Ovary (tissue), 10 donors: ENCODE measurements at places on chromosomes 13 and 19. TPM values are rescaled to one million over a fixed set of nuclear protein-coding genes. Genes with fewer than 3 reads are reported as not detected.

GRCh38 chr13:61664801-61665705 lies 249.4 kb upstream of the PCDH20 start:
- no peak for DNase-seq

DNA sequence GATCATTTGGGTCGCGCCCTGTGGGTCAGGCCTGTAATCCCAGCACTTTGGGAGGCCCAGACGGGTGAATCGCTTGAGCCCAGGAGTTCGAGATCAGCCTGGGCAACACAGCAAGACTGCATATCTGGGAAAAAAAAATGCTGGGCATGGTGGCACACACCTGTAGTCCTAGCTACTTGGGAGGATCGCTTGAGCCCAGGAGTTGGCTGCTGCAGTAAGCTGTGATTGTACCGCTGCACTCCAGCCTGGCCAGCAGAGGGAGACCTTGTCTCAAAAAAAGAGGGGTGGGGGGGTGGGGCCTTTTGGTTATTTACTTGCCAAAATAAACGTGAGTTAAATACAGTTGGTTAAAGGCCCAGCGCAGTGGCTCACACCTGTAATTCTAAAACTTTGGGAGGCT lies 9.8 kb upstream of the ZNF544 start:
- DNase-seq, result no peak

- no peak for DNase-seq
These were observed 30.7 kb downstream of the PBX4 start for GRCh38 chr19:19587771-19588170.

- no peak for DNase-seq
These were observed 25.3 kb downstream of the PEPD start for GRCh38 chr19:33496038-33496895.

- DNase-seq, result no peak
These were observed 2590.1 kb downstream of the PCDH9 start for GRCh38 chr13:64640002-64640401.

The HSPH1 gene
- total RNA-seq, result 21.7 TPM
